EH (cell line): ENCODE measurements at places on chromosomes 6 and 20.

DNA sequence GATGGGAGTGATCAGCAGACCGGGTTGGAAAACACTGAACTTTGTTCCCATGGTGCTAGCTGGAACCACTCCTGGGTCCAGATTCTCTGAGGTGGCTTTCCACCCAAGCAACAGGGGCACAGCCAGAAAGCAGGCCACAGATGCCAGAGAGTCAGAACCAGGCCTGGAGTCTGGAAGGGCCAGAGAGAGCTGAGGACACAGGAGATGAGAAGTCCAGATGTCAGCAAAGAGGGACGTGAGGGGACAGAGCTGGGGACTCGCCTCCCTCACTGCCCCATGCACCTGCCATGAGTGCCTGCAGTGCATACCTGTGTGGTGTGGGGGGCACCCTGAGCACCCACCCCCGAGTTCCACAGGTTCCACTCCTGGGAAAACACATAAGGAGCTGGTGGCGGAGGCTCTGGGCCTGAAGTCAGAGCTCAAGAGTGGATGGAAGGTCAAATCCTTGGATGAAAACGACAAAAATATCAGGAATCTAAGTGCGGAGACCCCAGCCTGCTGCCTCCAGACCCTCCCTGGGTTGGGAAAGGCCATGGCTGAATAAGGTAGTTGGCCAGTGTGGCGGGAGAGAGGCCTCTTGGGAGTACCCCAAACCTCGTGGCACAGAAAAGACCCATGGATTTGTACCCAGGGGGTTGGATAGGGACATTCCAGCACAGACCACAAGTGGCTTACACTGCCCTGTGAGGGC, 224.2 kb downstream of the SYNDIG1 start:
- no peak for DNase-seq

GRCh38 chr6:102115911-102116310, 722.4 kb downstream of the GRIK2 start:
- no peak for DNase-seq

GRCh38 chr20:15380770-15381169, 1043.4 kb upstream of the FLRT3 start:
- no peak for DNase-seq

GRCh38 chr20:20024942-20025341, 7.8 kb downstream of the NAA20 start:
- DNase-seq = peak; percentile 73

DNA sequence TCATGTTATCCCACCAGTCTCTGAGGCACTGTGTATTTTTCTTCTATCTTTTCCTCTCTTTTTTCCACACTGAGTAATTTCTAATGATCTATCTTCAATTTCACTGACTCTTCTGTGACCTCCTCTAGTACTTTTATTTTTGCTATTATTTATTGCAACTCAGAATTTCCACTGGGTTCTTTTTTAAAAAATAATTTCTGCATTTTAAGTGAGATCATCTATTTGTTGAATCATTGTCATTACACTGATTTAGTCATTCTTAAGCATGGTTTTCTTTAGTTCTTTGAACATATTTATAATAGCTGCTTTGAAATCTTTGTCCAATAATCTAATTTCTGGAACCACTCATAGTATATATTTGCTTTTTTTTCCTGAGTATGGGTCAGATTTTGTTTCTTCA, 96.7 kb upstream of the SLC22A16 start:
- DNase-seq = no peak

GRCh38 chr6:11214901-11215300, 17.6 kb downstream of the NEDD9 start:
- no peak for DNase-seq

DNA sequence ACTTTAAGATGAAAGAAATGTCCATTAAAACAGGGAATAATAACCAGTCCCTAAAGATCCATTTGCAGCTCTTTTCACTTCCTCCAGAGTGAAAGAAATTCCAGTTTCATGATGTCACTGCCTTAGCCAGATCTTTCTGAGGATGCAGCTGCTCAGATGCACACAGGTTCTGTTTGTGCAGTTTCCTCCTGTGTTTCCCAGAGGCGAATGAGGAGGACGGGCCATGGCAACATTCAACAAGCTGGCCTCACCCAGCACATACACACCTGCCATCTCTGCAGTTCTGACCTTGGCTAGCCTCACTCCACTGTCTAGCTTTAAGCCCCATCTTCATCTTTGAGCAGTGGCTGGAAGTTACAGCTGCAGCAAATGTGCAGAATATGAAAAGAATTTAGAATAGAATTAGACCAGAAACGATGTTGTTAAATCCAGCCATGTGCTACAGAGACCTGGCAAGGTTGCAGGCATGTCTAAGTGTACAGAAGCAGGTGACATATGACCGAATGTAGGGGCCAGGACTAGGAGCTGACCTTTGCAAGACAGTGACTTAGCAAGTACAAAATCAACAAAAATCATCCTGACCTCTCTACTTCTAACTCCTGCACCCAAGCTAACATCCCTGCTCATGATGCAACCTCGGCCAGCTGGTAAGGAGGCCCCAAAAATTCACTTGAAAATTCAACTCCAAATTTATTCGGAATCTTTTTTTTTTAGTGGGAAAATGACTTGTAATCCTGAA, 35.0 kb downstream of the FAM50B start:
- peak; percentile 82 for DNase-seq

GRCh38 chr6:37210313-37210968, 40.5 kb downstream of the PIM1 start:
- DNase-seq = peak; percentile 85
